ENCODE measurements at places on chromosomes 5 and 9.

- DNase-seq, result no peak
Observed at GRCh38 chr5:78808380-78808779, 159.8 kb upstream of the LHFPL2 start.

DNA sequence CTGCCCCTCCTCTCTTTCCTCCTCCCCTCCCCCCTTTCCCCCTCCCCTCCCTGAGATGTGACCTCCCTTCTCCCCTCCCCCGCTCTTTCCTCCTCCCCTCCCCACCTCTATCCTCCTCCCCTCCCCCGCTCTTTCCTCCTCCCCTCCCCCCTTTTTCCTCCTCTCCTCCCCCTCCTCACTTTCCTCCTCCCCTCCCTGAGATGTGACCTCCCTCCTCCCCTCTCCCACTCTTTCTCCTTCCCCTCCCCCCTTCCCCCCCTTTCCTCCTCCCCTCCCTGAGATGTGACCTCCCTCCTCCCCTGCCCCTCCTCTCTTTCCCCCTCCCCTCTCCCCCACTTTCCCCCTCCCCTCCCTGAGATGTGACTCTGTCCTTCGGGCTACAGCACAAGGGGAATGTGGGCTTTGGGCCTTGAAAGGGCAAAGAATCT, 169.8 kb downstream of the COL23A1 start:
- no peak for DNase-seq

DNA sequence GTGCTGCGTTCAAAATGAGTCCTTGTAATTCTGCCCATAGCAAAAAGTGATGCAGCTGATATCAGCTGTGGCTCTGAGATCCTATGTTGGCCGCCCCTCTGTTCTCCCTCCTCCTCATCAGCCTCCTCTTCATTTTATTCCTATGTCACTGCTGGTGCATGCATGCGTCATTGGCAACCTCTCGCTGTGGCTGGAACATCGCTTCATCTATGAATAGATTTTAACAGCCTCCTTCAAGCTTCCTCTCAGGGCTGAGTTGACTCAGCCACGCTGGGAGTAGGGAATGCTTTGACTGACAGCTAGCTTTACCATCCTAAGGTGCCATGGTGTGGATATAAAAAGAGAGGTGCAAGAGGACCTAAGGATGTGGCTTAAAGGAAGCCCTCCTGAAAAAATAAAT, 303.5 kb downstream of the PLK2 start:
- no peak for DNase-seq

DNA sequence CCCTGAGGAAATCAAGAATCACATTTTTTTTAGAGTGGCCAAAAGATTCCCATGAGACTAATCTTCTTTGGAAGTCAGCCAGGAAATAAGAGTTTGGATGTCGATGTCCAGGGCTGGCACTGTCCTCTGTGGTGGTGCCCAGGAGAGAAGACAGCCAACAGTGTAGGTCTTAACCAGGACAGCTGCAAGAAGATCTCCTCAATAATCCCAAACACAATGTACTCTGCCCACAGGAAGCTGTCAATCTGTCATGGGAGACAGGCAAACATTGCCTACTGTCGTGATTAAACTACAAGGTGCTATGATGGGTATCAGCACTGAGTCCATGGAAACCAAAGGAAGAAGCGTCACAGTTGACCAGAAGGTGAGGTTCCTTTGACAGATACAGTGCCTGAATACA, 174.1 kb downstream of the PIK3R1 start:
- no peak for DNase-seq

DNA sequence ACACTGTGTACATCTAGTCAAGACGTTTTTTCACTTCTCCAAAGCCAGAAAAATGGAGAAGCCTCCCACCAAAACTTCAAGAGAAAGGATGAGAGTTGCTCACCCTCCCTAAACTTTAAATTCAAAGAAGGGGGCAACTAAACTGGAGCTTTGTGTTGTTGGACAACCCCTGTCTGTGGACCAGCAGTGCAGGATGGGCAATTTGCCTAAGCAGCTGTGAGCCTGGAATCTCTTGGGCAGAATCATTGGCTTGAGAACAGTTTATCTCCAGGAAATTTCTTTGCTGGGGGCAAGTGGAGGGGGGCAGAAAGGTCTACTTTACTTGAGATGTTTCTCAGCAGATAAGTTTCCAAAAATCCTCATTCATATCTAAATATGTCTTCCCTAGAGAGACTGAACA, 151.8 kb downstream of the MUSK start:
- DNase-seq, result no peak

GRCh38 chr5:73918791-73919221, 292.8 kb downstream of the ARHGEF28 start:
- DNase-seq, result no peak

- DNase-seq, result no peak
Observed at GRCh38 chr5:132951897-132952296, 11.5 kb downstream of the AFF4 start.

GRCh38 chr9:95816716-95817115, 58.8 kb upstream of the ERCC6L2 start:
- DNase-seq, result no peak

DNA sequence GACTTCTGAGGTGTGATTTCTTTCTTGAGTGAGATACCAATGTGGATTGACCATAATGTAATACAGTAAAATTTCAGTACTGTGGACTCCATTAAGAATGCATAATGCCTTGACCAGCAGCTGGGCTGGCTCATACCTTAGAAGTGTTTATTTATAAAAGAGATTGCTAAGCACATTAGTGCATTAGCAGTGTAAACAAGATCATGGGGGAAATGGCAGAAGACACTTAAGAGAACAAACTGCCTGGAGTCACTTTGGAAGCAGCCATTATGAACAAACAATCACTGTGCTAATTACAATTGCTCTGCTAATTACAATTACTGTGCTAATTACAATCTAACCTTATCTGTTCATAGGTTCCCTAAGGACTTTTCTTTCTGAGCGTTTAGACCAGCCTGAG, 104.2 kb downstream of the TRIM32 start:
- no peak for DNase-seq

GRCh38 chr9:14221558-14221957, 92.4 kb downstream of the NFIB start:
- no peak for DNase-seq

GRCh38 chr5:74624501-74624900, 16.0 kb downstream of the ENC1 start:
- DNase-seq, result no peak

DNA sequence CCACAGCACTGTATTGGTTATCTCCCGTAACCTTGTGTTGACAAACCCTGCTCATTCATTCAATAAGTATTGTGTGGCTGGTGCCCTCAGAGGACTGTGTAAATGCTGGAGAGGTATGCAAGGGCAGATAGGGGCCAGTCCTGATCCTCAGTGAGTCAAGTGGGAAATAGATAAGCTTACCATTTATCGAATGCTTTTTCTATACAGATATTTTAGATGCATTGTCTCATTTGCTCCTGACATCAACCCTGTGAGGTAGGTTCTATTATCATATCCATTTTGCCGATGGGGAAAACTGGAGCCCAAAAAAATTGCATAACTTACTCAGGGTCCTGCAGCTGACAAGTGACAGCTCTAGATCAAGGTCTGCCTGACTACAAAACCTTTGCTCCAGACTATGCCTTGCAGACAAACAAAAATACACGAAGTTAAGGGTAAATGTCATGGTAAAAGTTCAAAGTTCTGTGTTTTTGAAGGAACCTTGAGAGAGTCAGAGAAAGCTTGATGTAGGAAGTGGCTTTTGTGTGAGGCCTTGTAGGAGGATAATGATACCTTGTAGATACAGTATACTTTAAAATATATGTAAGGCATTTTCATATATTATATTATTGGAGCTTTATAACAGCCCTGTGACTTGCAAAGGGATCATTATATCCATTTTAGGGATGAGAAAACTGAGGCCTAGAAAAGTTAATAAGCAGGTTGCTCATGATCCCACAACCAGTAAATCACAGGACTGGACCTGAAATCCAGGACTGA, 22.7 kb downstream of the CYFIP2 start:
- DNase-seq, result no peak

GRCh38 chr9:121153642-121154041, 48.0 kb downstream of the RAB14 start:
- no peak for DNase-seq

DNA sequence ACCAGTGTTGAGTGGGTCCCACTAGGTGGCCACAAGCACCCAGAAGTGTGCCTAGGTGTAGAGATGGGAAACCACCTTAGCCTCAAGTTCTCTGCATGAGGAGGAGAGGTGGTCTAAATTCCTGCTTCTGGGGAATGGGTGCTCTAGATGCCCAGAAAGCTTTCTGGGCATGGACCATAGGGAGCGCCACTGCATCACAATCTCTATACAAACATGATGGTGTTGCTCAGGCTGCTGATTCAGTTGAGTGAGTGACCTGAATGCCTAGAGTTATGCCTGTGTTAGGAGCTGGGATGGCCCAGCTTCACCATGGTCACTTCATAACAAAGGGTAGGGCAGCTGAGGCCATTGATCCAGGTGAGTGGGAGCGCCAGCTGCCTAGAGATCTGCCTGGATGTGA, 667.9 kb upstream of the ARRDC3 start:
- DNase-seq, result no peak

DNA sequence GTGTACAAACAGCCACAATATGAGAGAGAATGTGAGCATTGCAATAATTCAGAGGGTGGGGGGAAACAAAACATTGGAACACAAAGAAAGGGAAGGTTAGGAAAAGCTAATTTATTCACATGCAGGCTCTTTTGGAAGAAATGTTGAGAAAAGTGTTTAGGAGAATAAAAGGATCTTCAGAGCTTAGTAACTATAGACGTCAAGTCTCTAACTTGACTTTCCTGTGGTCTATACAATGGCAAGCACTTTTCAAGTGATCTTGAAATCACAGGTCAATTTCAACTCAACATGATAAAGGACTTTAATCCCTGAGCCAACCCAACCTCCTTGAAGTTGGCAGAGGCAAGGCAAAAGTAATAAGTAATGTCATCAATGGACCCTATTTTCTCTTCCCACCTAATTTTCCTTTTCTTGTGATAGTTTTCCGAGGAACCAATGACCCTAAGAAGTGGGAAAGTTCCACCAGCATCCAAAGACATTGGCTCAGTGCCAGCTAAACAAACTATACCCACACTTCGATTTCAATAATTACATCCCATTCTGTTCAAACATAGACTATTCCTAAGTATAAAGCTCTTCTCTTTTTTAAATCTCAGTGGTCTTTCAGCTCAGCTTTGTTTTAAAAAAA, 23.7 kb downstream of the RFK start:
- no peak for DNase-seq

DNA sequence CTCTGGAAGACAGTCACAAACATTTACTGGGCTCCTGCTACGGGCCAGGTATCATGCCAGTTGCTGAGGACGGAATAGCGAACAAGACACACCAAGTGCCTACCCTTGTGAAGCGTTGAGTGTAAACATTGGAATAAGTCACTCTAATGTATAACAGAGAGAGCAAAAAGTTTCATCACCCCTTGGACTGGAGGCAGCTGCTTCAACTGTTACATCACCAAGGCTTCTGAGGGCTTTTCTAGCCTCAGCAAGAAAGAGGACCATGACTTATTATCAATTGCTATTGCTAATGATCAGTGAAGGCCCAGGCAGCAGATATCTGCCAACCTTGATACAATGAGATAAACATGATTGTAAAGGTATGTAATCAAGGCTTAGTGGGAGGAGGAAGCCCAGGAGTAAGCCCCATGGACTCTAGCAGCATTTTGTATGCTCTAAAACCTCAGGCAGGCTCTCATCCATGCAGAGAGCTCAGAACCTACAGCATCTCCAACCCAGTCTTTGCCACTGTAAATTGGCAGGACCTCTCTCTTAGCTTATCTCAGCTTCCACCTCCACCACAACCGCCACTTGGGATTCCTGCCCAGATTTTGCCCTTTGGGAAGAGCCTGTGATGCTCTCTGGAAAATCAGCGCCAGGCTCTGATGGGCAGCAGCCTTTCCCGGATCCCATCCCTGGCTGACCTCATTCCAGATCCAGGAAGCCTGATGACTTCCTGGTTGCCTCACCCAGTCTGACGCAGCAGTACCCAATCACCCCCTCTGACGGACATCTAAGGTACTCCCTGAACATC, 54.5 kb downstream of the ADAM19 start:
- DNase-seq, result no peak

- DNase-seq, result no peak
Observed at GRCh38 chr5:124408738-124409453, 337.5 kb downstream of the ZNF608 start.

DNA sequence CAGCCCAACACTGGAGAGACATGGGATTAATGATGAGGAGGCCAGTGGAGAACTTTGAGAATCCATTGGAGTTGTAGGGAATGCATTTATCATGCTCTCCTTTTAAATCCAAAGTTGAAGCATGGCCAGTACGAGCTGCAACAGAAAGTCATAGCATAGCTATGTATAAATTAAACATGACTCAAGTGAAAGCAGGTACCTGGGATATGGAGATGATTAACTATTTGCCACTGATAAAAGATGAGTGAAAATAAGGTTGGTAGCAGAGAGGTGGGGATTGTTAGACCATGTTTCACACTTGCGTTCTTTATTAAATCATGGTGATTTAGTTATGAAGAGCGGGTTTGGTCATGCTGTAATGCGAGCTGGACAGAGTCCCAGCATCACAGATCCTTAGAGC, 189.6 kb downstream of the ARHGEF28 start:
- DNase-seq, result no peak

GRCh38 chr5:1336749-1337488, 8.0 kb downstream of the CLPTM1L start:
- no peak for DNase-seq

DNA sequence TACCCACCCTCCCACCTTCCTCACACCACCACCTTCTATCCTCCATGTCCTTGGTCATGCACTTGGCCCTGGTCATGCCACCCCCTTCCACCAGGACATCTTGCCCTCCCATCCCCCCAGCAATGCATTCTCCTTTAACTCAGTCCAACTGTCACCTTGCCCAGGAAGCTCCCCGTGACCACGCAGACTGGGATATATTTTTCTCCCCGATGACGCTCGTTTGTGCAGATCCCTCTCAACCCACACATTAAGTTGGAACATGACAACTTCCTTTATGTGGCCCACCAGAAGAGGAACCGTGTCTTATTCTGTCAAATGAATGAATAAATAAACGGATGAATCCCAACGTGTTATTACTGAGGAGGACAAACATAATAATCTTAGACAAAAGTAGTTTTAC, 82.8 kb upstream of the TAS2R1 start:
- no peak for DNase-seq

DNA sequence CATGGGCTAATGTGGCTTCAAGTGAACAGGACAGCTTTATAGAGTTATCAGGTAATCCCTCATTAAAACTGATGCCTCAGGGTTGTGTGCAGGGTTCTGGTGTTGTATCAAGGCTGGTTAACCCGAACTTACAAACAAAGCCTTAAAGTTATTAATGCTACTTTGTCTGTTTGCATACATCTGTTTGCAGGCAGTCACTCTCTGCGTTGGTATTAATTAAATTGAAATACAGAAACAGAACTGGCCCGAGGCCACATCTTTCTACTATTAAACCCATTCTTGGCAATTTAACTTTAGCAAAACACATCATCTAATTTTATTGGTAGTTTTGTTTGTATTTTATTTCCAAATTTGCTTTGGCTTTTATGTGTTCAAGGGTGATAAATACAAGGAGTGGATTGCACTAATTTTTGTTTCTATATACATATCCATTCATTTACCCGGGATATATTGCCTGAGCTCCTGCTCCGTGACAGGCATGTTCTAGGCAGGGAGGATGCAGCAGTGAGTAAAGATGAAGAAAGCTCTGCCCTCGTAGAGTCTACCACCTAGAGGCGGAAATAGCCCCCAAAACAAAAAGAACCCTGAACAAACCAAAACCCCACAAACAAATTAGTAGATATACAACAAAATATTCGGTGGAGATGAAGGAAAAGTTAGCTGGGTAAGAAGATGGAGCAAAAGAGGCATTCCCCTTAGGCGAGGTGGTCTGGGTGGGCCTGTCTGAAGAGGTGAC, 164.2 kb downstream of the MACROH2A1 start:
- no peak for DNase-seq

- DNase-seq, result no peak
Observed at GRCh38 chr5:120991569-120991968, 527.5 kb downstream of the PRR16 start.
